ENCODE measurements at places on chromosomes 3 and 15. TPM values are rescaled to one million over a fixed set of nuclear protein-coding genes. Genes with fewer than 3 reads are reported as not detected.

DNA sequence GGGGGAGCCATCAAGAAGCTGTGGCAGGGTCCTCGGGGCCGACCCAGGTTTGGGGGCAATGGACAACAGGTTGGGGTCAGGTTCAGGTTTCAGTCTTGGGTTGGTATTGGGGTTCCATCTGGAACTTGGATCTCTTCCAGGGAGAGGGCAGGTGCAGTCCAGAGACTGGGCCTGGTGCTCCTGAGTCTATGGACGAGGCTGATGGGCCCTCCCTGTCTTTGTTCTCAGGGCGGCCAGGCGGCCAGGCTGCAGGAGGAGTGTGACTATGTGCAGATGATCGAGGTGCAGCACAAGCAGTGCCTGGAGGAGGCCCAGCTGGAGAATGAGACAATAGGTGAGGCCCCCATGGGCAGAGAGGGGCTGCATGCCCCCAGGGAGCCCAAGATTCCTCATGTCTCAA is 11.1 kb downstream of the VIPR1 start:
- DNase-seq: no peak

DNA sequence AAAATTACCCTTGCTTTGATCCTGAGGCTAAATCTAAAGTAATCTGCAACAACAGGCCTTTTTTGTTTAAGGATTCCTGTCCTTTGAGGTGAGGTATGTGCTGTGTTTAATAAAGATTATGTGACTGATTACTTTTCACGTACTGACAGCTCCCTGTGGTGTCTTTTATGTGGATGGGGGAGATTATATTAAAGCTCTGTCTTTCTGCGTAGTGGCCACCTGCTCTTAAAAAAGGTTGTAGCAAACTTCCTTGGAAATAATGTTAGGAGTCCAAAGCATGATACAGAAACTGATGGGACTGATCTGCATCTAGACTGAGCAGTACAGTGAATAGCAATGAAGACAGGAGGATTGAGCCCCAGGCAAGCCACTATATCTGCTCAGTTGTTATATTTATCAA is 453.0 kb upstream of the GOLIM4 start:
- DNase-seq: no peak

DNA sequence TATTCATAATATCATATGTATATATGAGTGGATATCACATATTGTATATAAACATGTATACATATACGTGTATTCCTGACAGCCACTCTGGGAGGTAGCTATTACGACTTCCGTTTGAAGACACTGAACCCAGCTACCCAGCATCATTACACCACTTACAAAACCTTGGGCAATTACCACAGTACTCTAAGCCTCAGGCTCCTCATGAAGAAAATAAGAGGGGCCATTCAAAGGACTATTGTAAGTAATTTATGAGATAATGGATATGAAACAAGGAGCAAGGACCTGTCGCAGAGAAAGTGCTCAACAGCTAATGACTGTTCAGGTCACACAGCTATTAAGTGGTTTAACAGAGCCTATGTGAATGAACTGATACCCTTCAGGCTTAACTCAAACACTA is 52.4 kb downstream of the KCNMB2 start:
- no peak for DNase-seq

Gene C3orf20
- total RNA-seq: 0.09 TPM

DNA sequence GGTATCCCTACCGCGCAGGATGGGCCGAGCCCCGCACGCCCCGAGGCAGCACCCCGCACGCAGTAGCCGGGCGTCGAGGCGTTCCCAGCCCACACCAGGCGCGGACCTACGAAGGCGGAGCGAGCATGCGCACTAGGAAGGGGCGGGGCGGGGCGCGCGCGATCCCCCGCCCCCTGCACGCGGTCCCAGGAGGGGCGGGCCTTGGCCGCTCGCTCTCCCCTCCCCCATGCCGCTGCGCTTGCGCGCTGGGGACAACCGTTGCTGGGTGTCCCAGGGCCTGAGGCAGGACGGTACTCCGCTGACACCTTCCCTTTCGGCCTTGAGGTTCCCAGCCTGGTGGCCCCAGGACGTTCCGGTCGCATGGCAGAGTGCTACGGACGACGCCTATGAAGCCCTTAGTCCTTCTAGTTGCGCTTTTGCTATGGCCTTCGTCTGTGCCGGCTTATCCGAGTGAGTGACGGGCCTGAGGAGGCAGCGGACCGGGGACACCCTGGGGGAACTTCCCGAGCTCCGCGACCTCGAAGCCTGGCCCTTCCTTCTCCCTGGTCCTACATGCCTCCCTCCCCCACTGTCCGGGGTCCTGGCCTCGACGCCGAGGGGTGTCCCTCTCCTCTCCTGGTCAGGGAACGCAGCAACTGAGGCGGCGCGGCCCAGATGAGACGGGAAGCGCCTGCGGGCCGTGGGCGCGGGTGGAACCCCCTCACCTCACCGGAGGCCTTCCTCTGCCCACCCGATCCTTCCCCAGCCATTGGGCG is at the start of gene SPESP1:
Gene SPESP1, plus strand, starts transcription at position 258 of the 755 bp plus-strand sequence. Its CDS starts 129 bp downstream, at position 387.
- no peak for DNase-seq

DNA sequence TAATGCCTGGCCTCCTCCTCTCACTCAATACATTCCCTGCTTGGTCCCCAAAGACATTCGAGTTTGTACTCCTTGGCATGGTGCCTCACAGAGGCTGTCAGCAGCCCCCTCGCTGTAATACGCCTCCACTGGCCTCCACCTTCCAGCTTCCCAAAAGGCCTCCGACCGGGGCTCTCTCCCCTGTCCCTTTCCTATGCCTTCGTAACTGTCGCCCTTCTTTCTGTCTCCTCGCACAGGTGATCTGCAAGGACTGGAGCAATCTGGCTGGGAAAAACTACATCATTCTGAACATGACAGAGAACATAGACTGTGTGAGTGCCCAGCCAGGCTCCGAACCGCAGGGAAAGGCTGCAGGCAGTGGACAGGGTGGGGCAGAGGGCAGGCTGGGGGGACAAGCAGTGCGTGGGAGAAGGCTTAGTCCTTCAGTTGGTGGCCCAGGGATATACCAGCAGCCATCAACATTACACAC is 10.7 kb upstream of the ABTB1 start:
- peak; percentile 29 for DNase-seq

- DNase-seq: no peak
These were observed 55.8 kb downstream of the TBL1XR1 start for GRCh38 chr3:177141471-177141870.

Gene ALPK3
- total RNA-seq: 30.5 TPM

Gene TRAT1
- not detected for total RNA-seq

DNA sequence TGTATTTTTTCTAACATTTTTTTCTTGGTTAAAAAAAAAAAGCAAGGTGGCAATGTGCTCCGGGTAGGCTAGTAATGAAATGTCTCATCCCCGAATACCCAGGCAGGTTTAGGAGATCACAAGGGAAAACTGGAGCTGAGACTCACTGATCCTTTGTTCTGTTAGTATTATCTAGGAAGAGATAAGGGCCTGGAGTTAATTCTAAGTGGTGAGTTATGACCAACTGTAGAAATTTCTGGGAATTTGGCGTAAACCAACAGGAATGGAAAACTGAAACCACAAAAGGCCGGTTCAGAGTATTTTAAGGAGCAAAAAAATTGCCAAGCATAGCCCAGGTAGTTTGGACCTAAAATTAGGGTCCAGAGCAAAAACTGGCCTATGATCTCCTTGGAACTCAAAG is 12.4 kb downstream of the PPM1M start:
- DNase-seq: no peak

- no peak for DNase-seq
These were observed 302.1 kb upstream of the TPRG1 start for GRCh38 chr3:188869628-188870027.

DNA sequence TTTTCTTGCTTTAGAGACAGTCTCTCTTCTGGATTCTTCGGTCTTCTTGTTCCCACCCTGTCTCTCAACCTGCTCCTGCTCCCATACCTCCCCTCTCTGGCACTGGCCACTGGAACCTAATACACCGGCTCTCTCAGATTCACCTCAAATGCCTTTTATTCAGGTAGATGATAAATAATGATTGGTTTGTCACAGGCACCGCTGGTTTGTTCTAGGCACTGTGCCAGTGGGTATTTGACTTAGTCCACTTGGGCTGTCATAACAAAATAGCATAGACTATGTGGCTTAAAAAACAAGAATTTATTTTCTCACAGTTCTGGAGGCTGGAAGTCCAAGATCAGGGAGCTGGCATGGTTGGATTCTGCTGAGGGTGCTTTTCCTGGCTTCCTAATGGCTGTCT is 278.2 kb upstream of the STT3B start:
- DNase-seq: no peak

All from mesothelial cell of epicardium (in vitro differentiated cells).